ENCODE measurements at places on chromosomes 12 and 14.

DNA sequence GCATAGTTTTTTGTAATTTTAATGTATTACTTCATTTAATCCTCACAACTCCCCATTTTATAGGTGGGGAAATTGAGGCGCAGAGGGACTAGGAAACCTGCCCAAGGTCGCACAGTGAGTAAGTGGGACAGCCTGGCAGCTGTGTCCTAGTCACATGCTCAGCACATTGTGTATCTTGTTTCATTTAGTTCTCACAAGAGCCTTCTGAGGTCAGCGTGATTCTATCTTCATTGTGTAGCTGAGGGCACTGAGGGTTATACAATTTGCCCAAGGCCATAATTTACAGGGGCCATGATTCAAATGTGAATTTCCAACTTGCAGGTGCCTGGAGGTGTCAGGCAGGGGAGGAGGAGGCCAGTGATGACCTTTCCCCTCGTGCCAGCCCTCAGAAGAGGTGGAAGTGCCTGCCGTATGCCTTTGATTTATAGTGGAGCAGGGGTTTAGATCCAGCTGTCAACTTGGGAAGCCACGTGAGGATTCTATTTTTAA is 30.3 kb upstream of the SMOC1 start:
- DNase-seq = no peak

DNA sequence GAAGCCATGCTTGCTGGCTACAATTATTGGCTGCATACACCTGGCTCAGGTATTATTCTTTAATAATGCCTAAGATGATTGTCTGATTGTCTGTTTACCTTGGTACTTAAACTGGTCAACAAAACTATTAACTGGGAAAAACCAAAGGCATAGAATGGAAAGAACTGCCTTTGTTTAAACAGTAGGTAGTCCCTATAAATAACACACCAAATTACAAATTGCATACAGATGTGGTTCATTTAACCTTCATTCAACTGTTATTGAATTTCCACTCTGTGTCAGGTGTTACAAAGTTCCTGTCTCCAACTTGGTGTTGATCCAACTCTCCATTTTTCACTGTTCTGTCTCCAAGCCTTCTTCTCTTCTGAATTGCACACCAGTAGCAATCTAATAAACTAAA is 79.8 kb upstream of the FSCB start:
- DNase-seq = no peak

- no peak for DNase-seq
Observed at GRCh38 chr14:27390155-27390554, 792.3 kb upstream of the NOVA1 start.

DNA sequence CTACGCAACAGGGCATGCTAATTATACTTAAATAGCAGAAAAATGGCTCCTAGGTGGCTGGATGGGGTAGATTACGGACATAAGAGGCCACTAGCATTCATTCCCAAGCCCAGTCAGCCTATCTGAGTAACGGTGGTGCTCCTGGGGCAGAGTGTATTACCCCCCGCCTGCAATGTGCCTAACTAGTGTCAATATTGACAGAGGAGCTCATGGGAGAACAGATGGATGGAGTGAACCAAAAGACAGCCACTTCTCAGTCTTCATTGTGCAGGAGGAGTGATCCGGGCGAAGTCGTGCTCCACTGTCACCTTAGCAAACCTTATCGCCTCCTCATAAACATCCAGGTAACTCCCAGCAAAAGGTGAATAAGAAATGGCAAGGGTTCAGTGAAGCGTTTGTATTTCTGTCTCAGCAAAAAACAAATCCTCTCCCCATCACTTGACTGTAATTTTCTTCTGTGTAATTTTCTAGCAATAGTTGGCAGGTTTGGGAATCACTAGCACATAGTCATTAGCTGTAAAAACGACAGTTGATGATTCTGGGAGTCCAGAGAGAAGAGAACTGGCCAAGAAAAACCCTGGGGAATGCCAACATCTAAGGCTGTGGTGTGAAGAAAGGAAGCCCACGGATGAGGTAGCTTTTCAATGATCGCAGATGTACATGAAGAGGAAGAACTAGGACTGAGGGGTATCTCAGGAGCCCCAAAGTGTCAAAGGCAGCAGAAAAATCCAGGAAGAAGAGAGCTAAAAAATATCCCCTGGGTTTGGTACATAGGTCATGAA is 126.6 kb upstream of the BCL2L14 start:
- no peak for DNase-seq

DNA sequence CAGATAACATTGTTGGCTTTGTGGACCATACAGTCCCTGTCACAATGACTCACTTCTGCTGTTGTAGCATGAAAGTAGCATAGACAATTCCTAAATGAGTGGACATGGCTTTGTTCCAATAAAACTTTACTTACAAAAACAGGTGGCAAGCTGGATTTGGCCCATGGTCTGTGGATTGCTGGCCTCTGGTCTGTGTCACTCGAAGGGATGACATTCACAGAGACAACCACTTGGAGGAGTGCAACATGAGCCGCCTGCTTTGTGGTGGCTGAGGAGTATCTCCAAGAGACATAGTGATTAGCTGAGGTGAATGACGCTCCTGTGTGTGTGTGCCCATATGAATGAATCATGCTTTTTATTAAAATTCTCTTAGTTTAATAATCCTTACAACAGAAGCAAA is 81.3 kb upstream of the NRXN3 start:
- no peak for DNase-seq

- DNase-seq = no peak
Observed at GRCh38 chr14:90808759-90809529, 7.3 kb downstream of the TTC7B start.

GRCh38 chr14:24944800-24945199 is 105.1 kb downstream of the STXBP6 start:
- no peak for DNase-seq

- DNase-seq = no peak
Observed at GRCh38 chr14:89667983-89668382, 250.9 kb upstream of the FOXN3 start.

- no peak for DNase-seq
Observed at GRCh38 chr12:6478416-6478815, 7.9 kb upstream of the VAMP1 start.

DNA sequence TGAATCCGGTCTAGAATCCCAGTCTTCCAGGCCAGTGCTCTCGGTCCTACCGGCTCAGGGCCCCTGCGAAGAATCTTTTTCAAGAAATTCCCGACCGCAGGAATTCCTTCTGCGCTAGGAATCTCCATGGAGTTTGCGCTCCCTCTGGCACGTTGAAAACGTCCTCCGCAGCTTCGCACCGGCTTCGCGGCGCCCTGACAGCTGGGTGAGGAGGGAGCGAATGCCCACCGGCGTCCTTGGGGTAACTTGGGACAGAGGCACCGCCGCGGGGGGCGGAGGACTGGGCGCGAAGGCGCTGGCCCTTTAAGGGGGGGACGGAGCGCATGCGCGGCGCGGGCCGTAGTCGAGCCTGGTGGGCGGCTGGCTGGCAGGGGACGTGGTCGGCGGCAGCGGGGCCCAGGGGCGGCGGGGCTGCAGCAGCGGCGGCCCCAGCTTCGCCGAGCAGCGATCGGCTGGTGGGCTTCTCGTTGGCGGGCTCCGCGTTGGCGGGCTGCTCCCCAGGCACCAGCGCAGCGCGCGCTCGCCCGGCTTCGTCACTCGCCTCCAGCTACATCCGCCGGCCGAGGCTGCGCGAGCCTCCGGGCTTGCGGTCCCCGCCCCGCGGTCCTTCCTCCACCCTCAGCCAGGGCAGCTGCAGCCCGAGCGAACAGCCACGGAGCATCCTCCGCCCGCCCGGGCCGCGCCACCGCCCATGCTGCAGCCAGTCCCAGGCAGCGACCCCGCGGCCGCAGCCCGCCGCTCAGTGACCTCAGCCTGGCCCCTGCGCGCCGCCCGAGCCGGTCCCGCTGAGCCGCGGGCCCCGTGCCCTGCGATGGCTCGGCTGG is at the start of gene VASH1:
Gene VASH1, plus strand, starts transcription at position 333 of the 824 bp plus-strand sequence. CDS start 1,354 bp downstream, outside the sequence.
- DNase-seq = peak; percentile 71

GRCh38 chr12:125382926-125383325 is 317.7 kb downstream of the AACS start:
- DNase-seq = no peak

DNA sequence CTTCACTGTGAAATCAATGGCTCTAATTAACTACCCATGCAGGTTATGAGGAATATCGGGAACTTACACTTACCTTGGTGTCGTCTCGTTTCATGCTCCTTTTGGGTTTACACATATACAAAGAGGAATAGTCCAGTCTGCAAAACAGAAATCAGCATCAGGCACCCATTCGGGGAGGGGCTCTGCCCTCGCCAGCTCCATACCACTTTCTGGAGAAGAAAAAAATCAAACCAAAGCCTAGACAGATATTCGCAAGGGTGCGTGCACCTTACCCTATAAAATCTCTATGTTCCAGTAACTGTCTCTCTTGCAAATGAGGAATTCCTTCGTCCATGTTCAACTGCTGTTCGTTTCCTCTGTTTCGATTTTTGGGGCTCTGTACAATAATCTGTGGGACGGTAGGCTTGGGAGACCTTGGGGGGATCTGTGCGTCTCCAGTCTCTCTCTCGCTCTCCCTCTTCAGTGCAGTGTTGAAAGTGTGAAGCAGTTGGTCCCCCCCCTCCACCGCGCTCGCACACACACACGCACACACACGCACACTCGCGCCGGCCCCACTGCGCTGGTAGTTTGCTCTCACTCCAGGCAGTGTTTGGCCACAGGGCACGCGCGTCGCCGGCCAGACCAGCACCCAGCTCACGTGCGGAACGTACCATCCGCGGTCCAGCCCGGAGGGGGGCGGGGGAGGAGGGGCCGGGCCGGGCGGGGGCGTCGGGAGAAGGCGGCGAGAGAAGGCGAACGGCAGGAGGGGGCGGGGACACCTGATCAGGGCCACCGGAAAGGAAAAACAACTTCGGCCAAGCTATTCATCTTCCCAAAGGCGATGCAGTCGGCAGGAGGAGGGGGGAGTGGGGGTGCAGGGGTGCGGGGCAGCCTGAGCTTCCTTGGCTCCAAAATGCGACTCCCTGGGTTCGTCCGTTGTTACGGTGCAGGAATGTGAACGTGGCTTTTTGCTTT is at the start of gene BHLHE41:
Gene BHLHE41, minus strand, starts transcription at position 592 of the 954 bp plus-strand sequence. Its CDS starts 258 bp downstream, at position 334.
- DNase-seq = no peak

DNA sequence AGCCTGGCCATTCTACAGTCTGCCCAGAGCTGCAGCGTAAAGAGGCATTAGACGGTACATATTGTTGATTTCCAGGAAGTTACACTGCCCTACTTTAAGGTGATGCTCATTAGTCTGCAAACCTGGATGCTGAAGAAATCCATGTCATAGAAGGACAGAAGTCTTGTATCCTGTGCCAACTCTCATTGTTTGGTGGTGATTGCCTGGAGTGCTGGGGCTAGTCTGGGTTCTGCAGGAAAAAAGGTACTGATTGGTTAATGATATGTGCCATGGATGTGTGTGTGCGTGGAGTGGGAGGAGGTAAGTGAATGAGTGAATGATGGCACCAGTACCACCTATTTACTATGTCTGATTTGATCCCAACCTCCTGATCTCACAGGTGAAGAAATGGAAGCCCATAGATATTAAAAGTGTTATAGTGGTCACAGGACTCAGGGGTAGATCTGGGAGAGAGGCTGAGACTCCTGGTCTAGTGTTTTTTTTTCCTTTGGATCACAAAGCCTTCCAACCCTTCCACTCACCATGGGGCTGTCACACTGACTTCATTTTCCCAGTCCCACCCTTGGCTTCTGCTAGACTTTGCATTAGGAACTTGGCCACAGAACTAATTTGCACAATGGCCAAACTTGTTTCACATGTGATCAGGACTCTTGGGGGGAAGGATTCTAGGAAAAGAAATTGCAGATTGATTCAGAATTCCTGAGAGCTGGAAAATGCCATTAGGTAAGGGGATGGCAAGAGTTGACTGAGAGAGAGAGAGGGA is 96.1 kb downstream of the TMX1 start:
- DNase-seq = no peak

DNA sequence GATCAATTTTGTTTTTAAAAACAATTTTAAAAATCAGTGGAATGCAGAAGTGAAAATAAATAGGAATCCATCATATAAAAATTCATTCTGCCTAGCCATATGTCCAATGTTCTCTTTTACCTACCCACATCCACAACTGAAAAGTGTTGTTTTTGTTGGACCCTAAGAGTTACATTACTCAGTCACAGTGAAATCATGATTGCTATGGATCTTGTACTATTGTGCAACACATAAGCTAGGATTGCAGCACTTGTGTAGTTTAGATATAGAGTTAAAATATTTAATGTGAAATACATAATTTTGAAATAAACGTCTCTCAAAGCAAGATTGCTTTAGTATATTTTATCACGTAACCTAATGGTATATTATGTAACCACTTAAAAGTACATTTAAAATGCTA is 213.3 kb upstream of the CLEC14A start:
- no peak for DNase-seq

DNA sequence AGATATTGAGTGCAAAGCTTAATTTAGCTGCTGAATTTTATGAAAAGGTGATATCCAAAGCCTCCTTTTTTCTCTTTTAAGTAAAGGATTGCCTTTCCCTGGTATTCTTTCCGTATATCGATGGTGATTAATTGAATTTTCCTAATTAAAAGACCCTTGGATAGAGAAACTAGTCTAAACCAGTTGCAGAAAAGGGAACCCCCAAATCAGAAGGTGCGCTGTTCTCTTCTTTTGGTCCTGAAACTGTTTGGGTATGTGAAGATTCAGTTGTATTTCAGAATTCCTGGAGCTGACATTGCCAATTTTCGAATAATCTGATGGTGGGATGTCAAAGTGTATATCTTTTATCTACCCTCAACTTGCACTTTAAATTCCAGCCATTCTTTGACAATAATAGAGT is 1.9 kb downstream of the GPHN start:
- no peak for DNase-seq

- DNase-seq = no peak
Observed at GRCh38 chr12:75062691-75063090, 146.9 kb downstream of the KCNC2 start.

DNA sequence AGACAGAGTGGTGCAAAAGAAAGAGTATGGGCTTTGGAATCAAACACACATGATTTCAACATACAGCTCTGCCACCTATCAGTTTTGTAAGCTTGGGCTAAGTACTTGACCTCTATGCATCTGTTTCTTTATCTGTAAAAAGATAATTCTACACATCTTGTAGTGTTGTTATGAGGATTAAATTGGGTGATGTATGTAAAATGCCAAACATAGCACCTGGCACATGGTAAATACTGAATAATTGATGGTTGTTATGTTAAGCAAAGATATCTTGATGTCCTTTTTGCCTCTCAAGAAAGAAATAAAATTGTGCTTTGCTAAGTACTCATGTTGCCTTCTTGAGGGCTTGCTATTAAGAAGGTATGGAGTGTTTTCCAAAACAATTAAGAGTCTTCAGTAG is 2.3 kb upstream of the CSRP2 start:
- no peak for DNase-seq

- DNase-seq = no peak
Observed at GRCh38 chr12:56014205-56014604, 6.6 kb upstream of the IKZF4 start.

- no peak for DNase-seq
Observed at GRCh38 chr14:53855574-53855973, 101.1 kb downstream of the BMP4 start.

DNA sequence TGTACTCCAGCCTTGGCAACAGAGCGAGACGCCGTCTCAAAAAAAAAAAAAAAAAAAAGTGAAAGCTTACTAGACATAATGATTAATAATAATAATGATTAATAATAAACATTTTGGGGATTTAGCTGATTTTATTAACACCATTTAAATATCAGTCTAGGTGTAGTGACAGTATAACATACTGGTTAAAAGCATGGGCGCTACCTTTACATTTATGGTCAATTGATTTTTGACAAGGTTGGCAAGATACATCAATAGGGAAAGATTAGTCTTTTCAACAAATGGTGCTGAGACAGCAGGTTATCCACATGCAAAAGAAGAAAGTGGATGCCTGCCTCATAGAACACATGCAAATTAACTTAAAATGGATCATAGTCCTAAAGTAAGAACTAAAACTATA is 34.3 kb downstream of the TXNRD1 start:
- no peak for DNase-seq

GRCh38 chr14:101474563-101475455 is 86.5 kb upstream of the DIO3 start:
- peak; percentile 0 for DNase-seq

Measured in activated T-cell treated with anti-CD3 and anti-CD28 coated beads, Interleukin-2, amount 50 U/mL, for 48 hours (primary cell).